A549 treated with DMSO at 1 μM for 4 hours (cell line): ENCODE measurements at places on chromosomes 1 and 21. TPM values are rescaled to one million over a fixed set of nuclear protein-coding genes. Genes with fewer than 3 reads are reported as not detected.

SHISA4 gene
- 12.0 to 18.2 TPM (median 16.1 TPM) in 5 replicates for total RNA-seq

SPATA45 gene
- 0.39 TPM in 1 of 5 replicates, not detected in the others for total RNA-seq

FCRL6 gene
- total RNA-seq: not detected in 5 replicates

RBP7 gene
- total RNA-seq: 4.9 to 6.4 TPM (median 5.6 TPM) in 5 replicates

STRIP1 gene
- total RNA-seq: 11.1 to 15.1 TPM (median 13.8 TPM) in 5 replicates

PER3 gene
- 0.72 to 1.3 TPM (median 0.92 TPM) in 5 replicates for total RNA-seq

AIM2 gene
- total RNA-seq: not detected in 5 replicates

LHX4 gene
- 0.39 to 0.65 TPM (median 0.46 TPM) in 5 replicates for total RNA-seq

CD164L2 gene
- not detected in 5 replicates for total RNA-seq

CELA2B gene
- not detected in 5 replicates for total RNA-seq

PALMD gene
- 0.36 to 0.57 TPM (median 0.50 TPM) in 5 replicates for total RNA-seq

PTPRF gene
- 86.6 to 120 TPM (median 108 TPM) in 5 replicates for total RNA-seq

CDC14A gene
- 2.3 to 3.4 TPM (median 3.0 TPM) in 5 replicates for total RNA-seq

PDE4B gene
- 16.7 to 26.2 TPM (median 21.8 TPM) in 5 replicates for total RNA-seq

ADAMTSL4 gene
- 2.0 to 3.5 TPM (median 2.9 TPM) in 5 replicates for total RNA-seq
